Activated T-cell treated with anti-CD3 and anti-CD28 coated beads, Interleukin-2, amount 50 U/mL, for 4 hours (primary cell): ENCODE measurements at places on chromosomes 1 and 21. TPM values are rescaled to one million over a fixed set of nuclear protein-coding genes. Genes with fewer than 3 reads are reported as not detected.

GRCh38 chr1:56557746-56558145, 21.6 kb downstream of the PLPP3 start:
- no peak for DNase-seq

Gene A3GALT2
- 0.30 TPM for total RNA-seq

DNA sequence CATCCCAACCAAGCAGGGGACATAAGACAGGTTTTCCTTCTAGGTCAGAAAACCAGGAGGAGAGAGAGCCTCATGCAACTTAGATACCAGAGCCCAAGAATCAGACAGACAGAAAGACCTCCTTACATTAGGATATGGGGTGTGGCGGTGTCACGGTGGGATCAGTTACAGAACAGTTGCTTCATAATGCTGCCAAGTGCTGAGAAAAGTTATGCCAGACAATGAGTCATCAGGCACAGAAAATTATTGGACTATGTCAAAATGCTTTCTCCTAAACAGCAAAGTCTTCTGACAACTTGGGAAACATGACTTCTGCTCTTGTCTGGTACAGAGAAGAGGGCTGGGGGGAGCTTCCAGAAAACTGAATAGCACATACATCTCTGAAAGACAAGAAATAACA, 1120.2 kb upstream of the TMPRSS15 start:
- no peak for DNase-seq

GRCh38 chr1:93585059-93585966, 96.3 kb downstream of the BCAR3 start:
- DNase-seq: no peak
